Right lobe of liver (tissue), 6 donors: ENCODE measurements at places on chromosomes 3 and 15.

- H3K27me3 ChIP-seq = no peaks in the 10 kb centered on the region
- no peak for DNase-seq
- no peaks in the 10 kb centered on the region for H3K36me3 ChIP-seq
- H3K27ac ChIP-seq = no peak overlapping the region
- H3K4me1 ChIP-seq = no peaks in the 10 kb centered on the region
Measured at GRCh38 chr3:13234666-13235065, 161.4 kb upstream of the IQSEC1 start.

DNA sequence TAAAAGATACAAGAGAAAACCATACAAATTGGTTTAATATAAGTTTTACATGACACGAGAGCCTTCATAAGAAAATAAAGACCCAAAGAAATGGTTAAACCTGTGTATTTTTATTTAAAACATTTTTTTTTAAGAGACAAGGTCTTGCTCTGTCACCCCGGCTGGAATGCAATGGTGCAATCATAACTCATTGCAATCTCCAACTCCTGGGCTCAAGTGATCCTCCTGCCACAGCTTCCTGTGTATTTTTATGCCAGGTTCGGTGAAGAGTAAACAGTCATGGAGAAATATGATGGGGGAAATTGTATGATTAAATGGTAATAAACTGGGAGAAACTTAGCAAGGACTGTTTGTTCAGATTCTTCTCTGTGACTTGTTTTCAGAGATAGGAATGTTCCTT lies 441.0 kb downstream of the TUSC7 start:
- no peak for DNase-seq
- H3K4me1 ChIP-seq = no peaks in the 10 kb centered on the region
- no peaks in the 10 kb centered on the region for H3K27me3 ChIP-seq
- no peak overlapping the region for H3K27ac ChIP-seq

DNA sequence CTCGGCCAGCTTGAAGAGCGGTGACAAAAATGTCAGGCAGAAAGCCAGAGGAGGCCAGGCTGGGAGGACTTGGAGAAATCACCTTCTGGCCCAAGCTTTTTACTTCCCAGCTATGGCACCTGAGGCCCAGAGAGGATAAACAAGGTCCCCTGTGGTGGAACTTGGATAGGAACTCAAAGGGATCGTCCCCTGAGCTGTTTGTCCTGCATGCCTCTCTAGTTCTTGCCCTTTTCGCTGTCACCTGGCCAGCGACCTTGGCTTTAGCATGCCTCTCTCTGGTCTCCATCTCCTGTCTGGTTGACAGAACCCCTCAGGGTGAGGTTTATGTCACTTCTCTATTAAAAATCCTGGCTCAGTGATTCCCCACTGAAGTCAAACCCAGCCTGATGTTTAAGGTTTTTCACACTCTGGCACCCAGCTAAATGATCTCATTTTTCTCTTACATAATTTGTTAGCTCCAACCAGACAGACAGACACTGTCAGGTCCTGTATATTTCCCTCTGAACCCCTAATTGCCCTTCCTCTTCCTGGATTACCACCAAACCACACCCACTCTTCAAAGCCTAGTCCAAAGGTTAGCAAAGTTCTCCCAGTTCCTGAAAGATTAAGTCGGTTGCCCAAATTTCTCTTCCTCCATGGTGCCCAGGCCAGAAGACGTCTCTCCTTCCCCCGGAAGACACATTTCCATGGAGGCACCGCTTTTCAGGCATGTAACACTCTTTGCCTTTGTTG lies 169.1 kb downstream of the FAM43A start:
- no peak overlapping the region for H3K27ac ChIP-seq
- no peaks in the 10 kb centered on the region for H3K27me3 ChIP-seq
- no peak for DNase-seq
- peaks cover 27% of the 10 kb centered on the region for H3K4me1 ChIP-seq

DNA sequence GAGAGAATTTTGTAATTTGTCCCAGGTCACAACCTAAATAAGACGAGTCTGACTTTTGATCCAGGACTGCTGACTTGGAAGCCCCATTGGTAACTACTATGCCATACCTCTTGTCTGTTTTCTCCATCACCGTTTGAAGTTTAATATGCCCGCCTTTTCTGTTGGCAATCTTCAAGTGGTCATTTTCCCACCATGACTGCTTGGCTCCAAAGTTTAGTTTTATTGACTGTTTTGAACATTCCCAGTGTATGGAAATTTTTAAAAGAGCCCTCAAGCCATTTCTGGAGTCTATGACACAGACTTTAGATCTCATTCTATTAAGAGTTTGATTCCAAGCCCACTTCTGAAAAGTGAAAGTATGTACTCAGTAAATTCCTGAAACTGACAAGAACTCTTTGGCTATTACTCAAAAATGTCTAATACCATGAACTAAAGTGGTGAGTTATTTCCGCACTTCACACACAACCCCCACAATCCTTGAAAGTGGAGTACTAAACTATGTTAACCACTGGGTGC lies 136.7 kb upstream of the ADAMTS9 start:
- H3K4me1 ChIP-seq = no peaks in the 10 kb centered on the region
- no peak overlapping the region for H3K4me3 ChIP-seq
- no peaks in the 10 kb centered on the region for H3K27me3 ChIP-seq
- no peak overlapping the region for H3K27ac ChIP-seq
- no peaks in the 10 kb centered on the region for H3K36me3 ChIP-seq
